ENCODE measurements at places on chromosomes 12 and 14.

DNA sequence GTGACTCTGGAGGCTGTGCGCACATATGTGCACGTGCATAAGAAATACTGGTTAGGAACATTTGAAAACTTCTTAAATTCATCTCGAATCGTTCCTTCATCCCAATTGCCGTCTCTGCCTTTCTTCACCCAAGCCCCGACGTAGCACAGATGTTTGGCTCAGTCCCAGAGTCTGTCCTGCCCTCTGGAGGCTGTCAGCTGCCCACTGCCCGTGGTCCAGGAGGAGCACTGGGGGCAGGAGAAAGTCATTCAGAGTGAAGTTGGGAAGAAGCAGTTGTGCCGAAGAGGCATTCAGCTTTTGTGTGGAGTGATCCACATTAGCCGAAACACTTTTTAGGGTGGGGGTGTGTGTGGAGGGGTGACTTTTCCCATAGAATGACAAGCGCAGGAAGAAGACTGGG, 124.9 kb downstream of the TSPAN9 start:
- DNase-seq, result no peak

- no peak for DNase-seq
Measured at GRCh38 chr14:99549684-99550083, 54.3 kb downstream of the CCDC85C start.

GRCh38 chr12:121796855-121797751, 3.6 kb upstream of the RHOF start:
- DNase-seq, result peak; percentile 77

GRCh38 chr12:92466391-92467305, 236.1 kb upstream of the PLEKHG7 start:
- DNase-seq, result no peak

GRCh38 chr14:75979071-75979571, 2.7 kb downstream of the TGFB3 start:
- peak; percentile 50 for DNase-seq

DNA sequence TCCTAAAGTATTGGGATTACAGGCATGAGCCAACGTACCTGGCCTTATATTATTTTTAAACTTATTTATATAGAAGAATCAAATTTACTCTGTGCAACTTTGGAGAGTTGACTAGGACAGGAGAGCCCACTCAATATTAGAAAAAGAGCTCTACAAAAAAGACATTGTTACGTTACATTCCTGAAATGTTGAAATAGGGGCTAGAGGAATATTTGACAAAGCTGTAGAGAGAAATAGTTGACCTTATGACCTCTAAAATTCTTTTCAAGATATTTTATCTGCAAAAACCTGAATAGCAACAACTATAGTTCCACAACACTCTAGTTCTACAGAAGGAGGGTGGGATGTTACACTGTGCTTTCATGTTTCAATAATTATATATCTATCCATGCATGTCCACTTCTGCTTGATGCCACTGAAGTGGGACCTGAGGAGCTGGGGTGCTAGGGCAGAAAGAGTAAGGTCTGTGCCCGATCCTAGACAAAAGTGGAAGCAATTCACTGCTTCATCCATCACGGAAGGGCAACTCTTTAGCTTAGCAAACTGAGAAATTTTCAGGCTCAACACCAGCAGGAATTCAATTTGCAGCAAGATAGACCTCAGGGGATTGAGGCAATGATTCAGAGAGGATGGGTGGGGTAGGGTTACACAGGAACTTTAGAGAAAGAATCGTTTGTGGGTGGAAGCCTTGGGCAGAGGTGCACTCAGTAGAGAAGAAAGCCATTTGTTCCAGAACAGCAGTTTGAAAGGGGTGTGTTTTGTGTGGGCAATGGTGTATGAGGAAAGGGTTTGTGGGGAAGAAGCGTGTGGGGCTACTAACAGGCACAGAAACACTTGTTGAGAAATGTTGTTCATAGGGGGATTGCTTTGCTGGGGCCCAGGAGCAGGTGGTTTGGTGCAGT, 16.0 kb upstream of the RNASE10 start:
- no peak for DNase-seq

DNA sequence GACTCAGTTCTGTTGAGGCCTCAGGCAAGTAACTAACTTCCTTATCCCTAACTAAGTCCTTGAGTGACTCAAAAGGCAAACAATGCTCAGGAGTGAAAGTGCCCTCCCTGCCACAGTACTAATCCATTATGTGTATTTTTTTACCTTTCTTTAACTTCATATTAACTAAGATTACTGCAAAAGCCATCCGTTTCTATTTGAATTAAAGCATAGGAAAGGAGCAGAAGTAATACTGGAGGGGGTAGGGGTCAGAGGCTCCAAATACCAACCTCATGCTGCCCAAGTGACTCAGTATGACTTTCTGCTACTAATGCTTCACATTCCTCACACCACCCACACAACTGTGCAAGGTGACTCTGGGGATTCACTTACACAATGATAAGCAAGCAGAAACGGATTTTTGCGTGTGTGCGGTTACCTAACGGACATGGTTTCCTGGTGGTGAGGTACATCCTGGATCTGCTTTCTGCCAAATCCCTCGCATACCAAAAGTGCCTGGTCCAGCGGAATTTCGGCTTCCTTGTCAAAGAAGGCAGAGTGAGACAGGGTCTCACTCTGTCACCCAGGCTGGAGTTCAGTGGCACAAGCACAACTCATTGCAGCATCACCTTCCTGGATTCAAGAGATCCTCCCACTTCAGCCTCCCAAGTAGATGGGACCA, 25.1 kb downstream of the MOK start:
- DNase-seq, result no peak

DNA sequence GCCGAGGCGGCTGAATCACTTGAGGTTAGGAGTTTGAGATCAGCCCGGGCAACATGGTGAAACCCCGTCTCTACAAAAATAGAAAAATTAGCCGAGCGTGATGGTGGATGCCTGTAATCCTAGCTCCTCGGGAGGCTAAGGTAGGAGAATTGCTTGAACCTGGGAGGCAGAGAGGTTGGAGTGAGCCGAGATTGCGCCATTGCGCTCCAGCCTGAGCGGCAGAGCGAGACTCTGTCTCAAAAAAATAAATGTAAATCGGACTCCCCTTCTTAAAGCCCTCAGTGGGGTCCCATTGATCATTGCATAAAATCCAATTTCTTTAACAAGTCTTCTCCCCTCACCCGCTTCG, 908 bp downstream of the TDP1 start:
- DNase-seq, result no peak

- DNase-seq, result no peak
Measured at GRCh38 chr12:41108032-41108431, 80.1 kb upstream of the PDZRN4 start.

DNA sequence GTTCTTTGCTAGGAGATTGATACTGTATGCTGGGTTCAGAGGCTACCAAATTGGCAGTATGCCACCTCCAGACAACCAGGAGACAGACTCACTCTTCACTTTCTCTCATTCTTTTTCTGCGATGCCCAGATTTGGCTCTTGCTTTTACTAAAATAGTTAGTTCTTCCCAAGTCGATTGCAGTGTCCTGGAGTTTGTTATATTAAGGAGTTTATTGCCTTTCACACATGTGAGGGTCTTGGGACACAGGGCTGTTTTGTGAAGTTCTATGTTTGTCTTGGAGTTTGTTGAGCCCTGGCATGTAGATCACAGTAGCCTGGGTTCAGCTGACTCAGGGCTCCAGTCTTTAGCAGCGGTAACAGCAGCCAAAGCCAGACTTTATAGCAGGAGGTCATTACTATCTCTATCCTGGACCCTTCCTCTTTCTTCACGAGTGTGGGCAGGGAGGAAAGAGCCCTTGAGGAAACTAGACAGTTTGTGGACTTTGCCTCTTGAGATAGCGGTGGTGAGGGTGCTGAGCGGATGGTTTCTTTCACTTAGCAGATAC, 1.6 kb downstream of the MLEC start:
- DNase-seq, result no peak

DNA sequence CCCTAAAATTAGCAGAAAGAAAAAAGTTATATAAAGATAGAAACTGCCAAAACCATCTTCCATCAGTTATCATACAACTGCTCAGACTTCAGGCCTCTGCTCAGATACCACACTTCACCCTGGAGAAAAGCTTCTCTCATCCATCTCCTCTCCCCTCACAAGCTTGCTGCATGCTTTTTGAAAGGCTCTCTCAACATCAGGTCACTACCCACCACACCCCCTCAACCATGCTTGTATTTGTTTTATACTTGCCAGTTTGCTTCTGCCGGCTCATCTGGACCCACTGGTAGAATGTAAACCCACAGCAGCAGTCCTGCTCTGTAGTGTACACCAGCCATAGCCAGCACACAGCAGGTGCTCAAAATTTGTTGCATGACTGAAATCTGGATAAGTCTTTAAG, 8.8 kb downstream of the PPP1CC start:
- DNase-seq, result no peak

DNA sequence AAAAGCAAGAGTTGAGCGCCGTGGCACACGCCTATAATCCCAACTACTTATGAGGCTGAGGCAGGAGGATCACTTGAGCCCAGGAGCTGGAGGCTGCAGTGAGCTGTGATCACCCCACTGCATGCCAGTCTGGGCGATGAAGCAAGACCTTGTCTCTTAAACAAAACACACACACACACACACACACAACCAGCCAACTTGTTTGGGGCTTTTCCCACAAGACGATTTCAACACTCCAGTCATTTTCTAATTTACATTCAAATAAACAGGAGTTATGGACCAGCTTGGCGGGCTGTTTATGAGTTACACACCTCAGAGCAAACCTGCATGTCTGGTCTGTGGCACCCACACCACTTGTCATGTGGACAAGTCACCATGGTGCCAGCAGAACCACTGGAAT, 6.7 kb downstream of the GLTP start:
- no peak for DNase-seq
